ENCODE measurements at places on chromosomes 2 and 18.

DNA sequence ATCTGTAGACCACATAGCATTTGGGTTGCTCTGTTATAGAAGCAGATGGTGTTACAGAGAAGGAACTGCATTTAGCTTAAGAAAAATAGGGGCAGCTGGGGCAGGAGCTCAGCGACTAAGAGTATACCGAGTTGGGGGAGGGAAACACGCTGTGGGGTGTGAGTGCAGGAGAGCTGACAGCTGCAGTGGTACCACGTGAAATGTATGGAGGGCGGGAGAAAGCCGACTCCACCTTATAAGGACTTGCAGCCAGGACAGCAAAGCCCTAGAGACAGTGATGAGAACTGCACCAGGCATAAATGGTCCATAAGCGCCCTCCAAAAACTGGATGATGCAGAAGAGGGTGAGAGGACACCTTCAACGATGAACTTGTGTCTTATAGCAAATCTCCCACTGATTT is 237.6 kb downstream of the PRKCE start:
- no peak for DNase-seq

DNA sequence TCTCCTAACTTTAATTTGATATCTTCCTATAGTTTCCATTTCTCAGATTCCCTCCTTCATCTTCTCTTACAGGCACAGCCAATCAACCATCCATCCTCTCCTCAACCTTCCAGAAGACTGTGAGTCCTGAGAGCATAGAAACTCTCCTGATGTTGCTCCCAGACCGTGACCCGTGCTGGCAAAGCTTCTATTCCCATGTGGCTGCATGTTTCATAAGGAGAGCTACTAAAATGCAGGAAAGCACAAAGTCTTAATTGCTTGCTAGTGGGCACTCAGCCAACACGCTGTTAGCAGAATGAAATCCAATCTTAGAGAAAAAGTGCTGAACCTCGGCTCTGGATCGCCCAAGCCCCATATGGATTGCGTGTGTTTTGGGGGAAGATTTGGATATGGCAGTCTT is 1244.7 kb upstream of the ZEB2 start:
- no peak for DNase-seq

GRCh38 chr18:11488175-11488574 is 121.2 kb upstream of the SLC35G4 start:
- DNase-seq: no peak

DNA sequence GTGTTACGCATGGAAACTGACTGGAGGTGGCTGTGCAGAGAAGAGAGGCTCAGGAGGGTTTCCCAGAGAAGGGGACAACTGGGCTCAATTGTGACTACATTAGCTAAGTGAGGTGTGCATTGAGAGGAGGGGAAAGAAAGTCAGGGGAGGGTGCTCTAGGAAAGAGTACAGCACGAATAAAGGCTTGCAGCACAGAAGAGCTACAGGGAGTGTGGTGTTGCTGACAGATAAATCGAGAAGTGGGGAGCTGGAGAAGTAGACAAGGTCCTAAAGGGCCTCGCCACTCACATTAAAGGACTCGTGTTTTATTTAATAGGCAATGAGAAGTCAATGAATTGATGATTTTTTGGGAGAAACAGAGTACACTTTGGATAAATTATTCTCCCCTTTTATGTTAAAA is 65.7 kb upstream of the CTAGE1 start:
- DNase-seq: no peak

DNA sequence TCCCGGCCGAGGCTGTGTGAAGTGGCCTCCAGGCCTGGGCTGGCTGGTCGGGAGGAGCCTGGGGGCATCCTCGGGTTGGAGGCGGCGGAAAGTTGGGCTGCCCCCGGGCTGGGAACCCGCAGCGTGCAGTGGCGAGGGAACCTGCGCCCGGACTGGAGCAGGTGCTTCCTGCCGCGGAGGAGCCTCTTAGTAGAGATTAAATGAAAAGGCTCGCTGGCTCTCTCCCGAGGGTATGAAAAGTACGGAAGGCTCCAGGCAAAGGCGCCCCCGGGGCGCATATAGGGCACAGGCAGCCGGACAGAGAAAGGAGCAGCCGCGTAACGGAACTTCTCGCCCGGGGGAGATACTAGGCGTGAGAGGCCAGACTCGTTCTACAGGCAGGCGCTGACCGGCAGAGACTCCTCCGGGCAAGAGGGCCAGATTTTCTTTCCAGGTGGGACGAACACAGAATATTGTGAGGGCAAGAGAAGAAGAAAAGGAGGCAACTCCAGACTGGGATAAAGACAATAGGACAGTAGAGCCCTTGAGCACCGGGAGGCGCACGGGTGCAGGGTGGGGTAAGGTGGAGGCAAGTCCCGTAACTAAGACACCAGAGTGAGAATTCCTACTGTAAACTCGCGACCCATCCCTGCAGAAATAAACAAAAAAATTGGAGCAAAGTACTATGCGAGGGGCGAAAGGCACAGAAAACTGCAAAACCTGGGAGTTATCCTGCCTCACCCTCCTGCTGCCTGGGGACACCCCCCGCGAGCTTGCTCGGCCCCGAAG is 816 bp downstream of the CDH2 start:
- DNase-seq: peak; percentile 14

GRCh38 chr2:42906557-42907411 is 114.4 kb upstream of the HAAO start:
- DNase-seq: no peak

GRCh38 chr2:20640411-20641122 is 10.3 kb downstream of the HS1BP3 start:
- DNase-seq: no peak

DNA sequence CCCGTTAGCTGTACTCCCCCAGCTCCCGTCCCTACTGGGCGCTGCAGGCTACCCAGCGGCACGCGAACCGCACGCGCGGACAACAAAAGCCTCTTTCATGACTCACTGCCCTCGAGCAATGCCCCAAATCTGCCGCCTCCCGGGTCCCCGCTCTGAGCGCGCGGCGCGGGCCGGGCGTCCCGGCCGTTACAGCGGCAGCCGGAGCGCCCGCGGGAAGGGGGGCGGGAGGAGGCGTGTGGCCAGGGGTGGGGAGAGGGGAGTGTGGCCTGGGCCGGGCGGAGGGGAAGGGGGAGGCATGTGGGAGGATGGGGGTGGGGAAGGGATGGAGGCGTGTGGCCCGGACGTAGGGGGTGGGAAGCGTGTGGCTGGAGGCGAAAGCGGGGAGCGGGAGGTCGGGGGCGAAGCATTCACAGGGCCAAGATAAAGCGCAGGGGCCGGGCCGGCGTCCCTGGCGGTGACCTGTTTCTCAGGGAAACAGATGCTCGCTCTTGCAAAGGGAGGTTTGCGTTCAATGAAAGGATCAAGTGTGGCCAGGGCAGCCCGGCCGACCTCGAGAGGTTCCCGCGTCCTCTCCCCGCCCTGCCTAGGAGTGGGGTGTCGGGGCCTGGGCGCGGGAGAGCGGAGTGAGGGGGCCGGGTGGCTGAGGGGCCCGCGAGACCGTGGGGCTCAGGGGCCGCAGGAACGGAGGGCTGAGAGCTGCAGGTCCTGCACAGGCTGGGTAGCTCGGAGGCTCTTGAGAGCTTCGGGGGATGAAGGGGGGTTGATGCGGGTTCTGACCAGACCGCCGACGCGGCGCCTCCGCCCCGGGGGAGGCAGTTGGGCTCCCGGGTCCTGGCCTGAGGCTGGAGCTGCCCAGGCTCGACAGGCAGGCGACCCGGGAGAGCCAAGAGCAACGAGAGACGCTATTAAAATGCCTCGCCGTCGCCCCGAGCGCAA is 3.5 kb upstream of the NEUROD1 start:
- DNase-seq: peak; percentile 52

GRCh38 chr2:98088261-98088660 is 1.3 kb downstream of the VWA3B start:
- no peak for DNase-seq

- no peak for DNase-seq
Measured at GRCh38 chr18:8366656-8367055, 242.6 kb upstream of the RAB12 start.

- no peak for DNase-seq
Measured at GRCh38 chr18:3452750-3453539, 3.0 kb downstream of the TGIF1 start.

DNA sequence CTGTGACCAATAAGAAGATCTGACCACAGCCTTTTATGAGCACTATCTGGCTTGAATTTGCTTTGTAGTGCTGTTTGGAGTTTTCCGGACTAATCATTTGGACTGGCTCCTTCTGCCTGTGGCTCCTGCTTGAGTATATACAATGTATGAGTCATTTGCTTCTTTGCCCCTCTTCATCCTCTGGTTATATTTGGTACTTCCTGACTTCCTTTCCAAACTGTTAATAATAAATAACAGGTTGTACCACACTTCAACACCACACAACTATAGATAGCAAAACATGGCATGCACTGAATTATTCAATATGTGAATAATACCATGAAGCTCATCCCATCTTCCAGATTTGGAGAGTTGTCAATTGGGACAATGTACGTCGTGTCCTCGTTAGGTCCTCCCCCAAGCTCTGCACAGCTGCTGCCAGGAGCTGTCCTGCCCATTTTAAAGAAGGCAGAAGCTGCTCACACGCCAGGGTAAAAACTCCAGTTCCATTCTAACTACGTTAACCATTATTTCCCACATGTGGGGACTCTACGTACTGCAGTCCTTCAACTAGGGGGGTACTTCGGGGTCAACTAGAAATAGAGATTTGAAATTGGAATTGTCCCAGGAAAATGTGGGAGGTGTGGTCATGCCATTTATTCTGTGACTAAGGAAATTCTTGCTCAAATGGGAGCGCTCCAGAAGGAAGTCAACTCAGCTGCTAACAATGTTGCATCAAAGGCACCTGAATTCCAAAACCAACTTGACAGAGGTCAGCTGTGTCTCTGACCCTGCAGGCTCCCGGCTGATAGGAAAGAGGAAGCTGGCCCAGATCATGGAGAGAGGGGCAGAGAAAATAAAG is 38.1 kb downstream of the ST8SIA5 start:
- DNase-seq: no peak

GRCh38 chr2:196260546-196260945 is 89.2 kb upstream of the STK17B start:
- DNase-seq: no peak

DNA sequence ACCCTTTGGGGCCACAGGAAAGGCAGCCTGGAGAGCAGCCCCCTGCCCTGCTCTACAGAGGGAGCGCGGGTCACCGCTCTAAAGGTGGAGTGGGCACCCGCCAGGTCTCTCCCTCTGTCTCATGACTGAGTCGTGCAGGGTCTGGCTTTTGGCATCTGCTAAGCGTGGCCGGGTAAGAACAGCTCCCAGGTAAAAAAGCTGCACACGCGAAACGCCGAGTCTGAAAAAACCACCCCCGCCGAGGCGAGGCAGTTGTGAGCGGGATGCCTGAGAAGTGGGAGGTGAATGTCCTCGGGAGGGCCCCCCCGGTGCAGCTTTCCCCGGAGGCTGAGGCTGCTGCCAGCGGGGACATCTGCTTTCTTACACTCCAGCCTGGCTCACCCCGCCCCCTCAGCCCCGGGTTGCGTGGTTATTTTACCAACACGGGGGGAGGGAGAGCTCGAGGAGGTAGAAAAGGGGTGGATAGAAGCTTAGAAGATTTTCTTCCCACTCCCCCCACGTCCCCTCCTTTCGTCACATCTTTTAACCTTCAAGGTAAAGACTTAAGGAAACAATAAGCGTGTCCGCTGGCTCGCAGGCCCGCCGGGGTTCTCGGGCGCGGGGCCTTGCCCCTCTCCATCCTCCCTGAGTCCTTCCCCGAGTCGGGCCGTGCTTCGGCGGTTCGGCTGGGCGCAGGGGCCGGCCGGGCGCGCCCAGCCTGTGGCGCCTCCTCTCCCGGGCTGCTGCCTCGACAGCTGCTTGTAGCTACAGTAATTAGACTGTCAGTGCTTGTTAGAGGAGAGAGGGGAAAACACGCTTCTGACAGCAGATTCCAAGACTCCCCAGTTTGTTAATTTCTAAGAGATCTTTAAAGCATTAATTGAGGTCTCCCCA is 70.6 kb upstream of the PSMD14 start:
- no peak for DNase-seq

DNA sequence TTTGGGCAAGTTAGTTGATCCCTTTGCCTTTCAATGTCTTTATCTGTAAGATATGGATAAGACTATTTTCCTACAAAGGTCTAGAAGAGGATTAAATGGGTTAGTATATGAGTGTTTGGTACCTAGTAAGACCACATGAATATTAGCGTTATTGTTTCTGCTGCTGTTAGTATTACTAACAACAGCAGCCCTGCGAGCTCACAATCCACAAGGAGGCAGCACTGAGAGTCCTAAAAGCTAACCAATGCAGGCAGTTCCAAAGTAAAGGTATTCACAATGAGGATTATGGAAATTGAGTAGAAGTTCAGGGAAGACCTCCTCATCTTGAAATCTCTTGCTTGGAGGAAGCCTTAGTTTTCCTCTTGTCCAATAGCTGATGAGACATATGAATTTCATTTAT is 248.9 kb downstream of the TDRD15 start:
- peak; percentile 59 for DNase-seq

DNA sequence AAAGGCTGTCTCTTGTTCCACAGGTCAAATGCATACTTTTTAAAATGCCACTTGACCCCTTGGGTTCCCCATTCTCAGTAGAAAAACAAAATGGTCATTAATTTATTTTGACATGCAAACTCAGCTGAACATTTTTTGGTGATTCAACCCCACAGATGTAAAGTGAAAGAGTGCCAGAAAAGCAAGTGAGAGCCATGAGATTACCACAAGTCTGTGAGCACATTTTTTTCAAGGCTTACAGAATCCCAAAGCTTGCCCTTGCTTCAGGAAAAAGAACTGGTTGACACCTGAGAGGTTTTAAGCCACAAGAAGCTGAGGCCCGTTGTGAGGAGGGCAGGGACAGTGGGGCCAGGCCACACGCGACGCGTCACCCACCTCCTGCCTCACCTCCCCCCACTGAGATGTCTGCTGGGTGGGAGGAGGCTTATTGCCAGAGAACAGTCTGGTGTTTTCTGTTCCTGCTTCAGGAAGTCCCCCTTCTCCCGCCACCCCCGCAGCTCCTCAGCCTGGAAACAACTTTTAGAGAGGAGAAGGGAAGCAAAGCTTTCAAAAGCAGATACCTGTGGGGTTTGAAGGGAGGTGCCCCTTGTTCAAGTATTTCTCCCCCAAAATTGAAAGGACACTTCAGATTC is 70.4 kb upstream of the CYP1B1 start:
- peak; percentile 57 for DNase-seq

GRCh38 chr2:18557121-18557520 is 3.3 kb downstream of the RDH14 start:
- DNase-seq: no peak

DNA sequence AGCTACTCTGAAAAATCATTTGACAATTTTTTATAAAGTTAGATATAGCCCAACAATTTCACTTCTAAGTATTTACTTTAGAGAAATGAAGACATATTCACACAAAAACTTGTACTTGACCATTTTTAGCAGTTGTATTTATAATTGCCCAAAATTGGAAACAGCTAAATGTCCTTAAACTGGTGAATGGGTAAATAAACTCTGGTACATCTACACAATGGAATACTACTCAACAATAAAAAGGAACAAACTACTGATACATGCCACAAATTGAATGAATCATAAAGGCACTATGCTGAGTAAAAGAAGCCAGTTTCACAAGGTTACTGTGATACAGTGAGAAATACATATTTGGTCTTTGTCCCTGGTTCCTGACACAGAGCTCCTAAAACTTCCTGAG is 32.8 kb upstream of the BBS5 start:
- no peak for DNase-seq

GRCh38 chr18:79779700-79780190 is 18.0 kb upstream of the KCNG2 start:
- DNase-seq: no peak
